Cardiac muscle cell (in vitro differentiated cells and primary cell): ENCODE measurements at places on chromosomes 11 and 22. TPM values are rescaled to one million over a fixed set of nuclear protein-coding genes. Genes with fewer than 3 reads are reported as not detected.

GRCh38 chr11:125020342-125020741 is 42.8 kb upstream of the SLC37A2 start:
- DNase-seq: no peak

- DNase-seq: no peak
Observed at GRCh38 chr22:42879371-42880021, 22.4 kb upstream of the ARFGAP3 start.

DNA sequence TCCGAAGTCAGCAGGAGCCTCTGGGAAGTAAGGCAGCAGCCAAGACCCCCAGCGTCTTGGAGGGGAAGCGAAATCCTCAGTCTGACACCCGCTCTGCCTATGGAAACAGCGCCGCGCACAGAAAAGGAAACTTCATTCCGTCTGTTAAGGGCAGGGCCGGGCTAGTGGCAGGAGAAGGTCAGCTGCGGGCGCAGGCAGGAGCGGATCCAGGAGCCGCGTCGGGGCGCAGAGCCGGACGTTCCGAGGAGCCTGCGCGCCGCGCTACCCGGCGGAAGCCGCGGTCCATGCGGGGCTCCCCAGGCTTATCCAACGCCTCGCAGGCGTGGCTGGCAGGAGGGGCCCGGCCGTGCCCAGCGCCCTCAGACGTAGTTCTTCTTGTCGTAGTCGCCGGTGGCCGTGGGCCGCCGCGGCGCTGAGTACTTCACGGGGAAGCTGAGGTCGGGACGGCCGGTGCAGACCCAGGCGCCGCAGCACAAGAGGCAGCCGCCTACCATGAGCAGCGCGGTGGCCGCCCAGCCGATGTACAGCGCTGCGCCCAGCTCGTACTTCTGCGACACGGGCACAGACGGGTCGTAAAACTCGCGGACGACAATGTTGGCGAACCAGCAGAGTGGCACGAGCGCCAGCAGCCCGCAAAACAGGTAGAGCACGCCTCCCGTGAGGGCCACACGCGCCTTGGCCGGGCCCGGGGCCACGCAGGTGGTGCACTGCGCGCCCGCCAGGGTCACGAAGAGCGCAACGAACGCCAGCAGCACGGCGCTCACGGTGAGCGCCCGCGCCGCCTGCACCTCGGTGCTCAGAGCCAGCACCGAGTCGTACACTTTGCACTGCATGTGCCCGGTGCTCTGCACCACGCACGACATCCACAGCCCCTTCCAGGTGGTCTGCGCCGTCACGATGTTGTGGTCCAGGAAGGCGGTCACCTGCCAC is 705 bp downstream of the CLDN5 start:
- DNase-seq: peak; percentile 52

The HEPHL1 gene
- not detected in 2 replicates for total RNA-seq

- no peak for DNase-seq
Observed at GRCh38 chr22:41367680-41368542, 13.8 kb upstream of the TEF start.

The KRTAP5-7 gene
- total RNA-seq: not detected in 2 replicates

DNA sequence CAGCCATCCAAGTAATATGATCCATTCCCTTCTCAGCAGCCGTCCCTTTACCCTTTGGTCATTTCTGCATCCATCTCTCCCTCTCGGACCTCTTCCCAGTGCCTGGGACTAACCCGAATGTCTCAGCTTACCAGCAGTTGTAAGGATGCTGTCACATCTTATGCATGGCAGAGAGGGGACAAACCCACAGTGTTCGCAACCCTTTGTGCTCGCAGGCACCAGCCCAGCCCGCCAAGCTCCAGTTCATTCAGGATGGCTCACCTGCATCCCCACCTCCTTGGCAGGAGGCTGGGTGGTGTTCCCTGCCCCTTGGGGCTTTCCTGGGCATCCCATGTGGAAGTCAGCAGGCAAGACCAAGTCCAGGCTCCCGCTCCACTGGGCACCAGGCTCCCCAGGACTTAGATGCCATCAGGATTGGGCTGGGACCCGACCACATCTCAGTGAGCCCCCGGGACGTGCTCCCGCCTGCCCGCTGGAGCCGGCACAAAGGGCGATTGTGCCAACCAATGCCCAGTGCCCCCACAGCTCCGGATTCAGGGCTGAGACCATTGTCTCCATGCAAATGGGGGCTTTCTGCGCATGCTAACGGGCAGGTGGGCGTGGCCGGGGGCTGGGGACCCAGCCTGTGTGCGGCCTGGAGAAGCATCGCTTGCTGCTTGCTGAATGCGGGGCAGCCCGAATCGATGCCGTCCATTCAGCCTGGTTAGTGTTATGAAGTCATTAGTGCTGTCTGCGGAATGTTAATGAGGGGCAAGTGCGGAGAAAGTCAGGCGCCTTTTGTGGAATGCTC is 108.6 kb downstream of the KCNQ1OT1 start:
- DNase-seq: no peak

- DNase-seq: peak; percentile 23
Observed at GRCh38 chr11:30328681-30329080, 5.8 kb downstream of the ARL14EP start.

- no peak for DNase-seq
Observed at GRCh38 chr11:7435176-7435575, 50.1 kb upstream of the OLFML1 start.

GRCh38 chr11:91654686-91655085 is 569.9 kb upstream of the FAT3 start:
- no peak for DNase-seq

The OR8D4 gene
- total RNA-seq: not detected in 2 replicates

DNA sequence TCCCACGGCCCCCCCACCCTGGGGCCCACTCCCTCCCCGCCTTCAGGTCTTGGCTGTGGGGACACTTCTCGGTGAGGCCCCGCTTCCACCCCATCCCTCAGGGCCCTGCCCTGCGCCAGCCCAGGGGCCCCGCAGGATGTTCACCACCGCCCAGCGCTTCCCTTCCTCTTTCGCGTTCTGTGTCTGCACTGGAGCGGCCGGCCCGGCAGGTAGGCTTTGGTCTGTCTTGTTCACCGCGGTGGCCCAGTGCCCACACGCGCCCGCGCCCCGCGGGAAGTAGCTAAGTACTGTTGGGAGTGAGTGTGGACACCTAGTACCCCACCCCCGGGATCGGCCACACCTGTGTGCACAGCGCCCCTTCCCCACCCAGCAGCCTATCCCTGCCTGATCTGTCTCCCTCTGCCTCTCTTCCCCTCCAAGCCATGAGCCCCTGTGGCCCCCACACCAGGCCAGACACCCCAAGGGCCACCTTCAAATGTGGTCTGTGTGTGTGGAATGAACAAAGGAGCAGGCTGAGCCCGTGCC is 85.4 kb downstream of the WNT7B start:
- no peak for DNase-seq

The MTFP1 gene
- total RNA-seq: 39.3 and 73.4 TPM in 2 replicates

The RIMBP3C gene
- total RNA-seq: 1.1 and 3.2 TPM in 2 replicates

The GLYAT gene
- total RNA-seq: not detected in 2 replicates

The TRIM34 gene
- total RNA-seq: 0.81 and 2.4 TPM in 2 replicates

DNA sequence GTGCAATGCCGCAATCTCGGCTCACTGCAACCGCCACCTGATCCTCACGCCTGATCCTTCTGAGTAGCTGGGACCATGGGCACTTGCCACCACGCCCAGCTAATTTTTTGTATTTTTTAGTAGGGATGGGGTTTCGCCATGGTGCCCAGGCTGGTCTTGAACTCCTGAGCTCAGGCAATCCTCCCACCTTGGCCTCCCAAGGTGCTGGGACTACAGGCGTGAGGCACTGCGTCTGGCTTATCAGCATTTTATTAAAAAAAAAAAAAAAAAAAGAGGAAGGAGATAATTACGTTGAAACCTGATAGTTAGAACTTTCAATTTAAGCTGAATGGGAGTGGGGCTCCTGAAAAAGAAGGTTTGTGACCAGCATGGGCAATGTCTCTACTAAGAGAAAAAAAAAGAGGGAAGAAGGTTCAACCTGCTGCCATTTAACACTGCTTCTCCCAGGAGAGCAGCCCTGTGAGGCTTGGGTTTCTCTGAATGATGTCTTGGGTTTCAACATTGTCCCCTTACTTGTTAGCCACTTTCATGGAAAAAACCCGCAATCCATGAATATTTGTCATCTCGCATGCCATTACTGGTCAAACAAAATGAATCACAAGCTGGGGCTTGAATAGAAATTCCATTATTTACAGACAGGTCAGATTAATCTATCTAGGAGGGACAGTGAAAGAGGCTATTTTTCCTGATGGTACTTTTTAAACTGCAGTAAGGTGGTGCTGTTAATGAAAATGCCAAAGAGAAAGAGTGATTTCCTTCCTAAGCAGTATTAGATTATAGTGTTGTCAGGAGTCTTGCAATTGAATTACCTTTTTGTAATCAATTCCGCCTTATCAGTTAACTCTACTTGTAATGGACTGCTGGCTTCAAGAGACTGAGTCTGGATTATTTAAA is 72.5 kb downstream of the PACS1 start:
- no peak for DNase-seq

- DNase-seq: no peak
Observed at GRCh38 chr22:16960884-16961249, 47.2 kb downstream of the GAB4 start.

- peak; percentile 77 for DNase-seq
Observed at GRCh38 chr11:69312453-69313404, 18.8 kb downstream of the MYEOV start.

- DNase-seq: no peak
Observed at GRCh38 chr11:60332846-60333245, 5.8 kb downstream of the MS4A6E start.

DNA sequence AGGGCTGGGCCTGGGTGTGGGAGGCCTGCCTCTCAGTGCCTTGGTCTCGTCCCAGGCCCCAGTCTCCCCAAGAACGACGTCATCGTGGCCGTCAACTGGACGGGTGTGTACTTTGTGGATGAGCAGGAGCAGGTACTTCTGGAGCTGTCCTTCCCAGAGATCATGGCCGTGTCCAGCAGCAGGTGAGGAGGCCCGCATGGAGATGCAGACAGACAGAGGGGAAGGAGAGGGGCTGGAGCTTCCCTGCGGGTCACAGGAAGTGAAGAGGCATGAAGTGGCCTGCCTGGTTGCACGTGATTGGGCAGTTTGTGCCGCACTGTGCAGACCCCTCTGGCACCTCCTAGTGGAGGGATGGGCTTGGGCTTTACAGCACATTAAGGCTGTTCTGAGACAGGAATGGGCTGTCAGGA is 70.4 kb downstream of the MYO7A start:
- peak; percentile 39 for DNase-seq

The ANKK1 gene
- 0.09 and 0.18 TPM in 2 replicates for total RNA-seq

GRCh38 chr22:32076761-32077084 is 33.7 kb downstream of the SLC5A1 start:
- no peak for DNase-seq

- no peak for DNase-seq
Observed at GRCh38 chr11:72088076-72088808, 7.6 kb downstream of the LRRC51 start.

GRCh38 chr22:27952779-27953178 is 33.7 kb upstream of the PITPNB start:
- no peak for DNase-seq

GRCh38 chr11:117816846-117817367 is 7.6 kb downstream of the FXYD2 start:
- DNase-seq: no peak

DNA sequence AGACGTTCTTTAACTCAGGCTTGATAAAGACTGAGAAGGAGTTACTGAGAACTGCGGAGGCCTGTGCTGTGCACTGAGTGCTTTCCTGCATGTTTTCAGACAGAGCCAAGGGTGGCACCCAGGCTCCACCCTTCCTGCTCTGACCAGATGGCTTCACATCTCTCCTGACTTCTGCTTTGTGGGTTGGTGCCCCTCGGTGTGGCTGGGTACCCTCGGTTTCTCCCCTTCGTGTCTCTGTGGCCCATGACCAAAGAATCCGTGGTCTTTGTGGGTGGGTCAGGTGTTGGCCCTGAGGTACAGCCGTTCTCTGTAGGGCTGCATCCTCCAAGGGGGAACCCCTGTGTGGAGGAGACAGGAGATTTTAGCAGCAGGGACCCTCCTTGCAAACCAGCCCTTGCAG is 34.3 kb downstream of the GRIK4 start:
- no peak for DNase-seq

DNA sequence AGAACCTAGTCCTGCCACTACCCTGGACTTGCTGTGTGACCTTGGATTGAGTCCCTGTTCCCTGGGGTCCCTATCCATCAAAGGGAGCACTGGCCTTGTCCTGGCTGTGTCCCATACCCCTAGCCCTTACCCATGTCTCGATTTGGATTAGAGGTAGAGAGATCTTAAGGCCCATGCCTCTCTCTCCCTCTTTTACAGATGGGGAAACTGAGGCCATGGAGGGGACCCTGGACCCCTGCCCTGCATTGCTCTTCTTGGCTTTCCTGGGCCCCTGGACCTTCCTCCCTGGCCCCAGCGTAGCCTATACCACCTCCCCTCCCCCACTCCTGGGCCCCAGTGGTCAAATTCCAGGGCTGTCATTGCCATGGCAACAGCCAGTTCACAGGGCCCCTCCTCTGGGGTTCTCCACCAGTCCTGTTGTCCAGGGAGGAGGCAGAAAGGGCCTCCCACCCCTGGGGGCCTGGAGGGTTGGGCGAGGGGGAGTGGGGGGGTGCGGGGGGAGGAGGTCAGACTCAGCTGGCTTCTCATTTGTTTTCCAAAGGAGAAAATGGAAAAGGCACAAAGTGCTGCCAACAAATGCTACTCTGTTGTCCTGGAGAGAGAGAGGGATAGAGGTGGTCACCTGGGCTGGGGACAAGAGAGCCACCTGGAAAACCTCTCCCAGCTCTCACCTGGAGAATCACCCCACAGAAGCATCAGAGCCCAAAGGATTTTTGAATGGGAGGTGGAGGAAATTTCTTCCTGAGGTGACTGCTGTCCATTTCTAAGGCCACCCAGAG is 23.3 kb downstream of the ARHGEF17 start:
- DNase-seq: peak; percentile 88

DNA sequence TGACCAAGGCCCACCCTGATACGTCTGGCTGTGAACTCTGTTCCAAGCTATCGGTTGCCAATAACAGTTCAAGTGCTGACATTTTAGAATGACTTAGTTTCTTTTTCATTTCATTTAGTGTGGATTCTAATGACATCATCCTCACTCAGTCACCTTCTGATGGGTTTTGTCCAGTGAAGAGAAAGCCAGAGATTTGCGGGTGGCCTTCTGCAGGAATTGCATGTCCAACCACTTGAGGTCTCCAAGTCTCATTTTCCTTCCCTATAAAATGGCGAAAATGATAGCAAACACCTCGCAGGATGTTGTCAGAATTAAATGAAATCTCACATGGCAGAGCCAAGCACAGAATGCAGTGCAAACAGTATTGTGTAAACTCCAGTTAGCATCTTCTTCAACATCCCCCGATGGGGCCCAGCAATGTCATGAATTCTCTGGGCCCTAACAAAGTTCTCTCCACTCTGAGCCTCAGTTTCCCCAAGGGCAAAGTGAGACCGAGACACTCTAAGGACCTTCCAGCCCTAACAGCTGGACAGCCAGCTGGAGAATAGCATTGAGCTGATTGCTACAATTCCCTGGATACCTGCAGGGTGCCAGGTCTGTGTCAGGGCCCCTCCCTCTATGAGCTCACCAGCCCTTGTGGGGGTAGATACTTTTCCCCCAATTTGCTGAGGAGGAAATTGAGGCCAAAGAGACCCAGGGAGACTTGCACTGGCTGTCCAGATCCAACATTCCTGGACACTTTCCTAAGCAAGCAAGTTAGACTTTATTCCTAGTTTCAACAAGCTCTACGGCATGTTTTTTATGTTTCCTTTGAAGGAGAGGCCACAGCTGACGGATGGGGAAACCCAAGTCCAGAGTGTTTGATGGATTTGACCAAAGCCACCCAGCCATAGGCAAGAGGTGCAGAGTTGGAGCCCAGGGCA is 286.7 kb downstream of the MN1 start:
- DNase-seq: no peak
